Neural crest cell (in vitro differentiated cells): ENCODE measurements at places on chromosomes 2 and 18.

DNA sequence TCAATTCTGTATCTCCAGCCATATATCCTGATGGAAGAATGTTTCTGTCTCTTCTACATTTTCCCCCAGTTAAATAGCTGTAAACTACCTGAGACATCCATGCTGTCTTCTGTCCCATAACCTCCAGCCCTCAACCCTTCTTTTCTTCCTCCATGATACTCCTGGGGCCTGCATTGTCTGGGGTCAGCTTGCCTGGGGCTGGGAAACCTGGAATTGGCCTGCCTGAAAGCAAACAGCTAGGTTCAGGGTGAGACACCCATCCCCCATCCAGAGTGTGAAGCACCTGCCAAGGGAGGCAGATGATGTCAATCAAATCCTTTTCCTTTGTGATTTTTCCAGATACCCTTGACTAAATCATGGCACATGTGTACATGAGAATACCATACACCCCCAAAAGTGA lies 313.7 kb upstream of the MGAT5 start:
- no peak for DNase-seq

- DNase-seq: no peak
Measured at GRCh38 chr2:204849892-204850291, 304.6 kb downstream of the PARD3B start.

DNA sequence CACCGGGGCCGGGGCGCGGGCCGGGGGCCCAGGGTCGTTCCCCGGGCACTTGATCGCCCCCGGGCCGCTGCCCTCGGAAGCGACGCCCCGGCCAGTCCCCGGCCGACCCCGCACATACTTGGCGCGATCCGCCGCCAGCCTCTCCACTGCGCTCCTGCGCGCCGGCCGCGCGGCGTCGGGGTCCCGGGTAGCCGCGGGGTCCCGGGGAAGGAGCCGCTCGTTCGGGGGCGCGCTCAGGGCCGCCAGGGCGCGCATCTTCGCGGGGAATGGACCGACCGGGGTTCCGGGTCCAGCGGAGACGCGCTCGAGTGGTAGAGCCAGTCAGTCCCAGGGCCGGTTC lies 204 bp downstream of the FAM110C start:
- DNase-seq: no peak

GRCh38 chr2:165008730-165009315 lies 53.5 kb upstream of the SLC38A11 start:
- DNase-seq: no peak

GRCh38 chr2:45729753-45730512 lies 78.5 kb downstream of the PRKCE start:
- no peak for DNase-seq

- DNase-seq: no peak
Measured at GRCh38 chr2:128492966-128493811, 174.5 kb upstream of the HS6ST1 start.

- DNase-seq: no peak
Measured at GRCh38 chr2:181588546-181588945, 68.4 kb downstream of the CERKL start.

DNA sequence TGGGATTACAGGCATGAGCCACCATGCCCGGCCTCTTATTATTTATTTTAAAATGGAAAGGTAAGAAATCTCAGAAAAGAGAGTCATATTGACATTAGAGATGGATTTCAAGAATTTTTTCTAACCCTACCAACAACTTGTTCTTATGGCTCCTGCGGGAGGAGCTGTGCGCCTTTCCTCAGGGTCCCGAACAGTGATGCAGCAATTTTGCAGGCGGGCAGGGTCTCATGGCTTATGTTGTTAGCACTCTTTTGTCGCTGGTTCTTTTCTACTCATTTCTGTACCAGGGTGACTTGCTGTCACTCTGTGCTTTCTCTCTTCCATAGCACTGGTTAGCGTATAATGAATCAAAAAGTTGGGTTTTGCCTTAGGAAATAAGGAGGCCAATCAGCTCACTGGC lies 148.8 kb upstream of the DLGAP1 start:
- no peak for DNase-seq

- DNase-seq: peak; percentile 55
Measured at GRCh38 chr18:61893309-61893970, 633 bp upstream of the RNF152 start.

GRCh38 chr2:173217116-173217840 lies 137.4 kb upstream of the CDCA7 start:
- DNase-seq: no peak

GRCh38 chr2:54634564-54635511 lies 88.6 kb upstream of the EML6 start:
- DNase-seq: peak; percentile 20

- DNase-seq: no peak
Measured at GRCh38 chr2:8581234-8581561, 100.7 kb upstream of the ID2 start.

DNA sequence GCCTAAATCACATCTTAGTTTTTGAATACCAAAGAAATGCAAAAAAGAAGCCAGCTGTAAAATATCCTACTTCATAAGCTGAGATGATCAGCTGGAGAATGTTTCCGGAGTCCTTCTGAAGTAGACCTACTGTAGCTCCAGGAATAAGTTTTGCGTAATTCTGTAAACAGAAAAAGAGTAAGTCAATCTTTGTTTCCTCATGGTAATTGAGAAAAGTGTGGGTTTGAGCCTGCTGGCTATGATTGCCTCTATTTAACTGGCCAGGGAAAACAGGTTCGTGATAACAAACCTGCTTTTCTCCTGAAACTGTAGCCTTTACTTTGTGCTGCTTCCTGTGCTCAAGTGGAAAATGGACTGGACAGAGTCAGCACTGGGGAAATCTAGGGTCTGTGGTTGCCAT lies 58.2 kb downstream of the ITGB6 start:
- no peak for DNase-seq

GRCh38 chr2:166610180-166610912 lies 116.3 kb upstream of the SCN7A start:
- DNase-seq: no peak

- DNase-seq: no peak
Measured at GRCh38 chr2:140584471-140584870, 1546.3 kb downstream of the LRP1B start.

DNA sequence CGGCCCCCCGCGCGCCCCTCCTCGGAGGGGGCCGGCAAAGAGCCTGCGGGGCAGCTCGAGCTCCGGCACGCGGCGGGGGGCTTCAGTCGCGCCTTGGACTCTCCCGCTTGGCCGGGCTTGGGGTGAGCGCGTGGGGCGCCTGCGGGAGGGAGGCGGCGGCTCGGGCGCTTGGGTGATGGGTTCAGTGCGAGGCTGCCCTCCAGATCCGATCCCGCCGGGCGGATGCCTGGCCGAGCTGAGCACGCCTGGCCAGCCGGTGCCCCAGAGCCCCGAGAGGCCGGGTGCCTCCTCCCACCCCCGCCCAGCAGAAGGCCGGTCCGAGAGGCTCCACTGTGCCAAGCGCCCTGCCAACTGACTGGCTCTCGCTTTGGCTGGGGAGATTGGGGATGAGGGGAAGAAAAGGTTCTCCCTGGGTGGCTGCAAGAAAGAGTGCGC lies 273 bp upstream of the NXPH2 start:
- DNase-seq: peak; percentile 29

DNA sequence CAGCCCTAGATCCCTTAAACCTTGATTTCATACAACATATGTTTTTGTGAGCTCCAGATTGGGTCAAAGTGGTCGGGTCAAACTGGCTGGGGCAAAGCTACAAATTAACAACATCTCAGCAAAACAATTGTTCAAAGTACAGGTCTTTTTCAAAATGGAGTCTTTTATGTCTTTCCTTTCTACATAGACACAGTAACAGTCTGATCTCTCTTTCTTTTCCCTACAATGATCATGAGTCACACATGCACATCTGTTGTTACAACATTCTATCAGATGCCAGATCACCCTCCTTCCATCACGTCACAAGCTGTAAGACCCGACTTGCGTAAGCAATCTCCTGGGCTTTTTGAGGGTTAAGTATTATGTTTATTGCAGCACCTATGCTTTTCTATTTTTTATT lies 55.1 kb downstream of the RHOB start:
- DNase-seq: no peak

- DNase-seq: no peak
Measured at GRCh38 chr2:66447677-66448076, 12.8 kb downstream of the MEIS1 start.

- no peak for DNase-seq
Measured at GRCh38 chr2:45224321-45224992, 215.2 kb upstream of the SIX2 start.
